Stimulated activated CD4-positive, alpha-beta T cell treated with anti-CD3 and anti-CD28 coated beads, Interleukin-12 subunit alpha, Interleukin-12 subunit beta, amount 100 ng/mL, for 24 hours (primary cell): ENCODE measurements at places on chromosomes 12 and 14.

- DNase-seq, result no peak
These were observed 166.8 kb upstream of the TBX3 start for GRCh38 chr12:114850661-114851275.

- no peak for DNase-seq
These were observed 168.9 kb downstream of the VRK1 start for GRCh38 chr14:96965885-96966595.

DNA sequence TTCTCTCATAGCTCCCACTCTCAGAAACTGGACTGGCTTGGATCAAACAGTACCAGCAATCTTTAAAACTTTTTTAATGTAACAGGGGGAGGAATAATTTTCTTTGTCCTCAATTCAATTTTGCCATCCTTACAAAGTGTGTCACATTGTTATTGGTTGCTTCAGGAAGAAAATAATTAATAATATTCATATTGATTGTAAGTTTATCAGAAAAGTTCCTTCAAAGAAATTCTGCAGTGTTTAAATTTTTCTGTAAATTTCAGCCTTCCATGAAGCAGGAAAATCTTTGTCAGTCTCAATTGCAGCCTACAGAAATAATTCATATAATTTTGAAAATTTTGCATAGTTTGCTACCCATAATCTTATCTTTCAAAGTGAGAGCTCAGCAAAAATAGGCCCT is 1119.1 kb upstream of the ATXN7L3B start:
- no peak for DNase-seq

GRCh38 chr14:52553002-52553670 is 500 bp downstream of the GPR137C start:
- DNase-seq, result no peak

- DNase-seq, result no peak
These were observed 263.4 kb downstream of the CCDC91 start for GRCh38 chr12:28453686-28454085.

DNA sequence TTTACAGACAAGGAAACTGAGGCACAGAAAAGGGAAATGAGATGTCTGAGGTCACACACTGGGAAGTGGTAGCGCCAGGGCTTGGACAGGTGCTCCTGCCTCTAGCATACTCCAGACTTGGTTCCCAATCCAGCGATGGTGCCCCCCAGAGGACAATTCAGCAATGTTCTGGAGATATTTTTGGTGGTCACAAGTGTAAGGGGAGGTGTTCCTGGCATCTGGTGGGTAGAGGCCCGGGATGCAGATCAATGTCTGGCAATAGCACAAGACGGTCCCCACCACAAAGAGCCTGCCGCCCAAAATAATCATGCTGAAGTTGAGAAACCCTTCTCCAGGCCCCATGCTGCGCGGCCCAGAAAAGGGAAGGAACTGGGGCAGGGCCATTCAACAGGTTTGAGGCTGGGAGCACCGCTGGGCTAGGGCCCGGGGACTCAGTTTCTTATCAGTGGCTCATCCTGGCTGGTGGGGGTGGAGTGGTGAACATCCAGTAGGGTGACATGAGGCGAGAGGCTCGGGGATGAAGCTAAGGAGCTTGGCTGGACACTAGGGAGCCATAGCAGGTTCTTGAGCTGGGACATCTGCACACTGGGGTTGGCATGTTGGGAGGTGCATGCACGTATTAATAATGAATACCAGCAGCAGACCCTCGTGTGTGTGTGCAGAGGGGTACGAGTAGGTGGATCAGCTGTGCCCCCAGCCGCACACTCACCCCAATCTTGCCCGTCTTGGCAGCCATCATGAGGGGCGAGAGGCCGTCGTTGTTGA is 35.1 kb downstream of the TRPV4 start:
- DNase-seq, result no peak

- no peak for DNase-seq
These were observed 4.2 kb upstream of the XPOT start for GRCh38 chr12:64400041-64400440.

GRCh38 chr14:103731916-103732867 is 16.6 kb downstream of the ZFYVE21 start:
- no peak for DNase-seq

- no peak for DNase-seq
These were observed 340.5 kb downstream of the TMTC2 start for GRCh38 chr12:83027021-83027723.

DNA sequence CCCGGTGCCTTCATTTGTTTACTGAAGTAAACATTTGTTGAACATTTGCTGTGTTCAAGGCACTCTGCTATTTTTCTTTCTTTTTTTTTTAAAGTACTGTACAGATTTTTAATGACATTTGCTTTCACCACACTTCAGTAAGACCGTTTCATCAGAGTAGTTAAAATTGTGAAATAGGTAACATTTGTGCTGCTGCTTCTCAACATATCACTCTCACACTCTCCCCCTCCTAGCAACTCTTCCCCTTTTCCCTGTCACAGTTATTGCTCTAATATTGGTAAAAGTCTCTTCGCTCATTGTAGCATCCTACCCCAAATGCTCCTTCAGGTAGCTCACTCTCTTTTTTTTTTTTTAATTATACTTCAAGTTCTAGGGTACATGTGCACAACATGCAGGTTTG is 49.6 kb downstream of the SRGAP1 start:
- no peak for DNase-seq

- DNase-seq, result no peak
These were observed 455.5 kb downstream of the AEBP2 start for GRCh38 chr12:19894803-19895202.

GRCh38 chr14:53620890-53621289 is 335.7 kb downstream of the BMP4 start:
- no peak for DNase-seq

GRCh38 chr12:49198431-49199155 is 9.7 kb upstream of the TUBA1A start:
- no peak for DNase-seq

- no peak for DNase-seq
These were observed 18.4 kb downstream of the RACGAP1 start for GRCh38 chr12:50006754-50007442.

DNA sequence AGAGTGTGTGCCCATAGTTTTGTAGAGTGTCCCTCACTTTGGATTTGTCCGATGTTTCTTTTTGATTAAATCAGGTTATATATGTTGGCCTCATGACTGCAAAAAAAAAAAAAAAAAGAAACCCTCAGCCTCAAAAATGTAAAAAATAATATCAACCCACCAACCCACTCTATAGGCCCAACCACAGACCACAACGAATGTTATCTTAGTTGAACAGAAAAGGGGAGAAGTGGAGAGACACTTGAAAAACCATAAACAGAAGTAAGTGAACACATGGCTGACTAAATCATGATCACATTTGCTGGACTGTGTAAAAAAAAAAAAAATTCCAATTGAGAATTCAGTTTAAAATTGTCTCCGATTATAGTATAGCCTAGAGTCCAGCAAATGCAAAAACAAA is 45.5 kb upstream of the ST8SIA1 start:
- DNase-seq, result no peak

- no peak for DNase-seq
These were observed 19.3 kb downstream of the TAS2R50 start for GRCh38 chr12:10967409-10967808.

- no peak for DNase-seq
These were observed 67.2 kb downstream of the TTC9 start for GRCh38 chr14:70708717-70709570.

DNA sequence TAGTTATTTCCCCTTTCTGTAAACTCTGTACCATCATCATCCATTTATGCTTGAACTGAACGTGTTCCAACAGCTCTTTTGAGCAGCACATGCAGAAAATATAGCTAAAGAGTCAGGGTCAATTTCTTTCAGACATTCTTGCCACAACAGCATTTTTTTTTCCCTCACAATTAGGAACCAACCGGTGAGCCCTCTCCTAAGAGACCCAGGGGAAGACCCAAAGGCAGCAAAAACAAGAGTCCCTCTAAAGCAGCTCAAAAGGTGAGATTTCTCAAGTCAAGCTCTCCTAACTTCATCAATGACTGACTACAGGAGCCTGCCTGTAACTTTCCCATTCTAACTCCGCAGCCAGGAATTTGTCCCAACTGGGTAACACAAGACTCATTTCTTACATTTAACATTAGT is 3.5 kb downstream of the HMGA2 start:
- DNase-seq, result no peak

DNA sequence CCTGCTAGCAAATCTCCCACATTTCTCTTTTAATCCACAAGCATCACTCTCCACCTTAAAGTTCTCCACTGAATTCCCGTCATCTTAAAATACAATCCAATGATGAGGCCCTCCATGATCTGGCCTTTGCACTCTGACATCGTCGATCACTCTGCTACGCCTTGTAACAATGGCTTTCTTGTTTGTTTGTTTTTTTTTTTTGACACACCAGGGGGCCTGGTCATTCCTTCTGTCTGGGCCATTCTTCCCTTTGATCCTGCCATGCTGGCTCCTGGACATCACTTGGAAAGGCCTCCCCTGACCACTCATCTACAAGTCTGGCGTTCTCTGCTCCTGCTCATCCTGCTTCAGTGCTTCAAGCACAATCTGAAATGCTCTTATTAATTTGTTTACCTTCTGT is 233.5 kb downstream of the PPM1H start:
- no peak for DNase-seq

- no peak for DNase-seq
These were observed 11.4 kb downstream of the CLECL1 start for GRCh38 chr12:9721394-9722092.

- DNase-seq, result no peak
These were observed 1.2 kb downstream of the ZNF410 start for GRCh38 chr14:73887694-73888459.

DNA sequence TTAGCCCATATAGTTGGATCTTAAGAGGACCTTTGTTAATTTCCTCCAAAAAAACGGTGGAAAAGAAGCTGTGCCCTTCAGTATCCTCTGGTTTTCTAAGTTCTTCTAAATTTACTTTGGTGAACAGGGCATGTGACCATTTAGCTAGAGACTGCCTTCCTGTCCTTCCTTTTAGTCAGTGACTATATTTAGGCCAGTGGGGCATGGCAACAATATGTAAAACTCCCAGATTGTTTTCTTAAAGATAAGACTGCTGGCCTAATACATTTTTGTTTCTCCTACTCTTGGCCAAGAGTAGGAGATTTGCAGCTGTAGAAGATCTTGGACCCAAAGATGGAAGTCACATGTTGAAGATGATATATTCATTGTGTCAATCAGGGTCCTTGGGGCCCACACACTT is 325.1 kb upstream of the DCN start:
- no peak for DNase-seq

DNA sequence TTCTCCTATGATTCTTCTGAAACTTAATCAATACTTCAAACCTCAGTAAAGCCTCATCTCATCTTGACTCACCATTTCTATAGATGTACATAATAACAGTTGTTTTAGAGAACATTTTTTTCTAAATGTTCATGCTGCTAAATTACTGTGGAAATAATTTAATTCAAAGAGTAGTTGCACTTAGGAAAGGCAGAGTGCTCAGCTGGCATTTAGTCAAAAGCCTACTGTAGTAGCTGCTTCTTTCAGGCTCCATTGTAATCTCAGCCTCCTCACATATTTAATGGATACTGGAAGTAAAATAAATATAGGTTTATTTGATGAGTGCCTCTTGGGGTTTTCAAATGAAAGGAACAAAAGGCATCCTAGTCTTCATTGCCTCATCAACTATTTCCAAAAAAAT is 325.0 kb downstream of the CCER1 start:
- DNase-seq, result no peak

GRCh38 chr12:114529966-114530365 is 124.0 kb upstream of the TBX5 start:
- DNase-seq, result no peak

DNA sequence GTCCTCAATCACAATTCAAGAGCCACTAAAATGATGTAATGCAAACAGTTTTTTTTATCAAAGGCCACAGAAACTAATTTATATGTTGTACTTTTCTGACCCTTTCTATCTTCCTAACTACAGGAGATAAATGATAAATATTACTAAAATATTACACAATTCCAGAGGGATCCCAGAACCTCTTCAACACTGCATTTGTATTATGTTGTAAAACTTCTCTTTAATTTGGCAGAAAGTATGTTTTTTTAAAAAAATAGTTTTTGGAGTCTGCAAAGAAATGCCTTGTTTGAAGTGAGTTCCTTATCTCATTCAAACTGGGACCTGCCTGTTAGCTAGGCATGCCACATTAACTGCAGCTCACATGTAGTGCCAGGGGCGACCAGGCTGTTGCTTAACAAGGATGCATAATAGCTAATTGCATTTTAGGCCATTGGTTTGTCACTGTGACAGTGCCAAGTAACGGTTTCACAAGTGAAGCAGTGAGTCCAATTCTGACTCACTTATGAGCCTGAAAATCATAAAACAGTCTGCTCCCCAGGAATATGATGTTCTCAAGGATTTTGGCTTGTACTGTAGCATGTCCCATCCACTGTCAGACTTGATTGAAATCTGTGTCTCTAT is 266.9 kb downstream of the KTN1 start:
- no peak for DNase-seq

GRCh38 chr12:92292016-92292415 is 146.4 kb upstream of the BTG1 start:
- no peak for DNase-seq

- DNase-seq, result no peak
These were observed 111.0 kb downstream of the MSRB3 start for GRCh38 chr12:65389436-65389835.

DNA sequence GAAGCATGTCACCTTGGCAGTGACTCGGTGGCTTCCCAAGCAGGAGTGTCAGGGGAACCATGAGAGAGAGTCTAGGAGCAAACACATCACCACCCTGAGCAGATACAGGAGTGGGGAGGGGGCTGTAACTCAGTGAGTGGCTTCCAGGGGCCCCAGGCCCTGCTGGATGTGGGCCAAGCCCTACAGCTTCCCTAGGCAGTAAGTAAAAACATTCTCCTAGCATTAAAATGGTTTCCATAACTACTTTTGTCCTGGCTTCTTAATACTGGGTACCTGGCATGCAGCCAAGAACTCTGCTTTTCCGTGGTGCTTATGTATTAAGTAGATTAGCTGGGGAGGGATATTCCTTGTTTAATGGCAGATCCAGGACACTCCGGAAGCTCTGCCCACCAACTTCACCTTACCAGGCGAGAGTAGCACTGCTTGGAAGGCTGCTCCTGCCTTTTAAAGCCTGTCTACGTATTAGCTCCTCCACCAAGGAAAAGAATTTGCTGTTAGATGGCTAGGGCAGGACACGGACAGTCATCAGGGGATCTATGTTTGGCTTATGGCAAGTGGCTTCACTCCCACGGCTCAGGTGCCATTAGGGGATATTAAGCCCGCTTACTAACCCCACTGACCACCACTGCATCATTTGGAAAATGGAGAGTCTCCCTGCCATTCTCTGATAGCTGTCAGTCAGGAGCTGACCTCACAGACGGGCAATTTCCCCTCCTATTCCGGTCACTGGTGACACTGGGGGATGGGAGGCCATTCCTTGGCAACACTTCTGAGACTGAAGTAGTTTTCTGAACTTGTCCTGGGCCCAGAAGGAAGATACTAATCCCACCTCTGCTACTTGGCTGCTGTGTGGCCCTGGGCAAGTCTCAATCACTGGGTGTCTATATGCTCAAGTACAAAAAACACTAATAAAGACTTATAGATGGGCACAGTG is 22.8 kb downstream of the OTUB2 start:
- no peak for DNase-seq

- DNase-seq, result no peak
These were observed 134.6 kb downstream of the PTPRR start for GRCh38 chr12:70785896-70786295.

GRCh38 chr12:22755629-22756028 is 130.7 kb downstream of the ETNK1 start:
- DNase-seq, result no peak

GRCh38 chr14:69036757-69037506 is 57.8 kb upstream of the ACTN1 start:
- DNase-seq, result no peak

GRCh38 chr12:45969084-45969483 is 21.3 kb downstream of the SCAF11 start:
- no peak for DNase-seq

GRCh38 chr12:58877243-58877743 is 43.0 kb downstream of the LRIG3 start:
- DNase-seq, result no peak
